ENCODE measurements at places on chromosomes 16 and 17. TPM values are rescaled to one million over a fixed set of nuclear protein-coding genes. Genes with fewer than 3 reads are reported as not detected.

DNA sequence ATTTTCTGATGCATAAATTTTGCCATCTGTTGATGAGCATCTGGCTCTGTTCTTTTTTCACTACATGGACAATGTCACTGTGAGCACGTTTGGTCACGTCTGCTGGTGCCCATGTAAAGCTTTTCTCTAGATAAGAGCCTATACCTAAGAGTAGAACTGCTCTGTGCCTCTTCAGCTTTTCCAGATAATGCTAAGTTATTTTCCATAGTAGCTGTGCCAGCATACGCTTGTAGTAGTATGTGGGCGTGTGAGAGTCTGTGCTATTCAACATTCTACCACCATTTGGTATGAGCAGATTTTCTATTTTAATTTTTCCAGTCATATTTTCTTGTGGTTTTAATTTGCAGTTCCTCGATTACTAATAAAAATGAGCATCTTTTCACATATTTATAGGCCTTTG, 33.2 kb downstream of the VPS35L start:
- DNase-seq: no peak

DNA sequence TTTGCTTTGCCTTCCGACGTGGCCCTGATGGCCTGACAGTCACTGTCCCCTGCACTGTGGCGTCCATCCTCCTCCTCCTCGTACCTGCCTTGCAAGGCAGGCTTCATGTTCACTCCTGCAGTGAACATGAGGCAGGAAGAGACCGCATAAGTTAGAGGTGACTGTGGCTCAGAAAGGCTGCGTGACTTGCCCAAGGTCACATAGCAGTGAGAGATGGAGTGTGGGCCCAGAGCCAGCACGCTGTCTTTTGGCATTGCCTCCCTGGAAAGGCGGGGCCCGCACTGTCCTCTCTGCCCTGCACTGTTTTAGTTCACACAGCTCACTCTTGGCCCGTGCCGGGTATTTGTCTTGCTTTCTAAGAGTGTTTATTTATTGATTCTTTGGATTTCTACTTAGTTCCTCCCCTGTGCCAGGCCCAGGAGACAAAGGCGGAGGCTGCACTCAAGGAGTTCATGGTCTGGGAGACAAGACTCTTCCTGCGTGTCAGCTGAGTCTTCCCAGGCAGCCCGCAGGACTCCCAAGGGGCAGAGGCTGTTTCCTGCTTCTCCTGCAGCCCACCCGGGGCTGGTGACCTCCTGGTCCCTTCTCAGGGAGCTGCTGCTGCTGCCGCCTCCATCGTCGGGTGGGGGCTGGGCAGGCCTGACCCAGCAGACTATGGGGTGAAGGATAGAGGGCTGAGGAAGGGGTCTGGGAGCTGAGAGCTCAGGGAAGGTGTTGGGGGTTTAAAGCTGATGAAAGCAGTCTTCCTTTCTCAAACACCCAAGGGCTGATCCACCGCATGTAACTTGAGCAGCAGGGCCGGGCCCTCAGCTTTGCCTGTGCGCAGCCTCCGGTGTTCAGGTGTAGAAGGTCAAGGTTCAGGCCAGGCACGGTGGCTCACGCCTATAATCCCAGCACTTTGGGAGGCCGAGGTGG, 12.7 kb downstream of the CYGB start:
- DNase-seq: no peak

DNA sequence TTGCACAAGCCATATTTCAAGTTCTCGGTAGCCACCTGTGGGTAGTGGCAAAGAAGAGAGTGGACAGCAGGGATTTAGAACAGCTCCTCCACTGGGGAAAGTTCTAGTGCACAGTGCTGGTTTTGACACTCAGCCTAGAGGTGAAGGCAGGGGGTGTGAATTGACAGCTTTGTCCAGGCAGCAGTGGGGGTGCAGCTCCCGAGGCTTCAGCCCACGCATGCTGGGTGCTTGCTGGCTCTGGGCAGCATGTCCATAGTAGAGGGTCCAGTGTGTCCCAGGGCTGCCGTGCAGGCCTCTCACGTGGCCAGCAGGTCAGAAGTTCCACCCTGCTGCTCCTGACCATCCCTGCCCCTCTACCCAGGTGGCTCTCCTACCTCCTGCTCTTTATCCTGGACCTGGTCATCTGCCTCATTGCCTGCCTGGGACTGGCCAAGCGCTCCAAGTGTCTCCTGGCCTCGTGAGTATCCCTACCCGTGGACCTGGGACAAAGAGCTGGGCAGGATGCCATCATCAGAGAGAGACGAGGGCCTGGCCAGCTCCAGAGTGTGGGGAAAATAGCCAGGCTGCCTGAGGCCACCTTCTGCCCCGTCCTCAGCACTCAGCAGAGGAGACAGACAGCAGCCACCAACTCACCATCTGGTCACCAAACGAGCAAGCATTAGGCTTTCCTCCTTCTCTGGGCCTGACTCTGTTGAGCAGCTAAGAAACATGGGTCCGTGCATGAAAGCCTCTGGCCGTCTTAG, 29.8 kb downstream of the TTYH2 start:
- DNase-seq: no peak

KRTAP1-1 gene
- not detected for total RNA-seq

DNA sequence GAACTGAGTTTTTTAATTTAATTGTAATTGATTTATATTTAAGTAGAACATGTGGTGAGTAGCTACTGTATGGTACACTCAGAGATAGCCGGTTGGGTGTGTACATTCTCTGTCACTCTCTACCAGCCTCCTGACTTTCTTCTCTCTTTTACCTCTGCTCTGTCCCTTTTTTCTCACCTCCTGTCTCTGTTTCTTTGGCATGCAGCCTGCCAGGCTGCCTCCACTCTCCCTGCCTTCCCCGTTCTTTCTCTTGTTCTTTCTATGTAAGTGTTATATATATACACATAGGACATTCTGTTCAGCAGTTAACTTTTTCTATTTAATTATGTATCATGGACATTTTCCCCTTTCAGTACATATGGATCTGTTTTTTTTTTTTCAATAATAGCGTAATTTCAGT, 50.8 kb downstream of the MRTFB start:
- no peak for DNase-seq

BEAN1 gene
- total RNA-seq: not detected

KIF19 gene
- total RNA-seq: not detected

GRCh38 chr17:77409282-77410161, 268.8 kb downstream of the SEC14L1 start:
- DNase-seq: peak; percentile 73

- DNase-seq: no peak
Observed at GRCh38 chr16:24273508-24274182, 17.5 kb downstream of the CACNG3 start.

DNA sequence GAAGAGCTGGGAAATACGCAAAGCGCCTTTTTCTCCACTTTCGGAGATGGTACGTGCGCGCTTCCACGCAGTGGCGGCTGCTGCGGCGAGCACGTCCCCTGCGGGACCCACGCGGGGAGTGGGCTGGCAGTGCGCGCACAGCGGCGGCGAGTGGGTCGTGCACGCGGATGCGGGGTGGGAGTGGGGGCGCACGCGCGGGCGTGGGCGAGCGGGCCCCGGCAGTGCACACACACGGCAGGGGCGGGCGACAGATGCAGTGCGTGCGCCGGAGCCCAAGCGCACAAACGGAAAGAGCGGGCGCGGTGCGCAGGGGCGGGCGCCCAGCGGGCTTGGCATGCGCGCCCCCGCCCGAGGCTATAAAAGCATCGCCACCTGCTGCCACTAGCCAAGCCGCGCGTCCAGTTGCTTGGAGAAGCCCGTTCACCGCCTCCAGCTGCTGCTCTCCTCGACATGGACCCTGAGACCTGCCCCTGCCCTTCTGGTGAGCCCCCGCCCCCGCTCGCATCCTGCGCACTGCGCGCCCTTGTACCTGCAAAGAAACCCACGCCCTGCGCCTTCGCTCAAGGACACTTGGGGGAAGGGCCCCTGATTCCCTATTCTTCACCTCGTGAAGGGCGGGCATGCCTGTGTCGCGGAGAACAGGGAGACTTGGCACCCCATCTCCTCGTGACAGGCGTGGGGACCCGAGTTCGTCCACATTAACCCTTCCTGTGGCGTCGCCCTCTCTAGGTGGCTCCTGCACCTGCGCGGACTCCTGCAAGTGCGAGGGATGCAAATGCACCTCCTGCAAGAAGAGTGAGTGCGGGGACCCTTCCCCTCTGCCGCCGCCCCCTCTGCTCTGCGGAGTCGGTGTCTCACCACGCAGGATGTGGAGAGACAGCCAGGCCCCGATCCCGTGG, at the start of gene MT3:
Gene MT3, plus strand, starts transcription at position 388 of the 899 bp plus-strand sequence. Its CDS starts 63 bp downstream, at position 451.
- DNase-seq: peak; percentile 19

MEOX1 gene
- total RNA-seq: 0.12 TPM

PLCG2 gene
- 12.0 TPM for total RNA-seq

ORMDL3 gene
- total RNA-seq: 51.8 TPM

GRCh38 chr16:5035909-5036227, 2.1 kb upstream of the NAGPA start:
- DNase-seq: no peak

ST6GALNAC2 gene
- total RNA-seq: not detected

GRCh38 chr17:59365383-59365981, 34.0 kb downstream of the YPEL2 start:
- DNase-seq: peak; percentile 51

HOXB1 gene
- total RNA-seq: not detected

DNA sequence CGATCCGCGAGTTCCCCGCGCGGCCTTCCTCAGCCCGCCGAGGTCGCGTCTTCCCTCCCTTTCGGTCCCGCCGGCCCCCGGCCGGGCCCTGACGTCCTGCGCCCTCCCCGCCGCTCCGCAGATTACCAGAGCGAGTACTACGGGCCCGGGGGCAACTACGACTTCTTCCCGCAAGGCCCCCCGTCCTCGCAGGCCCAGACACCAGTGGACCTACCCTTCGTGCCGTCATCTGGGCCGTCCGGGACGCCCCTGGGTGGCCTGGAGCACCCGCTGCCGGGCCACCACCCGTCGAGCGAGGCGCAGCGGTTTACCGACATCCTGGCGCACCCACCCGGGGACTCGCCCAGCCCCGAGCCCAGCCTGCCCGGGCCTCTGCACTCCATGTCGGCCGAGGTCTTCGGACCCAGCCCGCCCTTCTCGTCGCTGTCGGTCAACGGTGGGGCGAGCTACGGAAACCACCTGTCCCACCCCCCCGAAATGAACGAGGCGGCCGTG, 5.4 kb downstream of the LHX1 start:
- DNase-seq: no peak

DNA sequence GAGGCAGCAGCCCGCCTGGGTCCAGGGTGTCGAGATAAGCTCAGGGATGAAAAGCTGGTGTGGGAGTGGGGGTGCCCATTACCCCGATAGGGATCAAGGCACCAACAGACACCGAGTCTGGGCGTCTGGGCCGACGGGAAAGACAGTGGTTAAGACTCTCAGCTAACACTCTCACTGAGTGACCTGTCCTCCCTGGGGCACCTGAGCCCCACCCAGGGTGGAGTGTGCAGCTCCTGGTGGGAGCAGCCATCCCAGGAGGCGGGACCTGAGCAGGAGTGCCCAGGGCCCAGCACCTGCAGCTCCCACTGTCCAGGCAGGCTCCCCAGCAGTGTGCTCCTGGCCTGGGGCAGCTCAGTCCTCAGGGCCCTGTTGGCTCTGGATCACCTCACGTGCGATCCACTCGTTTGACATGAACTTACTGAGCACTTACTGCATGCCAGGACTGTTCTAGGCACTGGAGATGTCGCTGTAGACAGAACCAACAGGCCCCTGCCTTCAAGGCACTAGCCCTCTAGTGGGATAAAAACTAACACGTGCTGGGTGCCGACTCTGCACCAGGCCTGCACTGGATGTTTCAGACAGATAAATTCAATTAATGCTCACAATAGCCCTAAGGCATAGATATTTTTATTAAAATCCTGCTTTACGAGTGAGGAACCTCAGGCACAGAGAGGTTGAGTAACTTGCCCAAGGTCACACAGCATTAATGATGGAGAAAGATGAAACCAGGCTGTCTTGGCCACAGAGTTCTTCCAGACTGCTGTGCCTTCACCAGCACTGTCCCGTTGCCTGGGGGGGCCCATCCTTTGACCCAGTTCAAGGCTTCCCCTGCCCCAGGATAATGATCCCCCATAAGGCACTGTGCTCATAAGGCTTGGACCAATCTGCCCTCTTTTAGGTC, 1.9 kb downstream of the EVPLL start:
- no peak for DNase-seq

HEATR9 gene
- total RNA-seq: not detected

DNA sequence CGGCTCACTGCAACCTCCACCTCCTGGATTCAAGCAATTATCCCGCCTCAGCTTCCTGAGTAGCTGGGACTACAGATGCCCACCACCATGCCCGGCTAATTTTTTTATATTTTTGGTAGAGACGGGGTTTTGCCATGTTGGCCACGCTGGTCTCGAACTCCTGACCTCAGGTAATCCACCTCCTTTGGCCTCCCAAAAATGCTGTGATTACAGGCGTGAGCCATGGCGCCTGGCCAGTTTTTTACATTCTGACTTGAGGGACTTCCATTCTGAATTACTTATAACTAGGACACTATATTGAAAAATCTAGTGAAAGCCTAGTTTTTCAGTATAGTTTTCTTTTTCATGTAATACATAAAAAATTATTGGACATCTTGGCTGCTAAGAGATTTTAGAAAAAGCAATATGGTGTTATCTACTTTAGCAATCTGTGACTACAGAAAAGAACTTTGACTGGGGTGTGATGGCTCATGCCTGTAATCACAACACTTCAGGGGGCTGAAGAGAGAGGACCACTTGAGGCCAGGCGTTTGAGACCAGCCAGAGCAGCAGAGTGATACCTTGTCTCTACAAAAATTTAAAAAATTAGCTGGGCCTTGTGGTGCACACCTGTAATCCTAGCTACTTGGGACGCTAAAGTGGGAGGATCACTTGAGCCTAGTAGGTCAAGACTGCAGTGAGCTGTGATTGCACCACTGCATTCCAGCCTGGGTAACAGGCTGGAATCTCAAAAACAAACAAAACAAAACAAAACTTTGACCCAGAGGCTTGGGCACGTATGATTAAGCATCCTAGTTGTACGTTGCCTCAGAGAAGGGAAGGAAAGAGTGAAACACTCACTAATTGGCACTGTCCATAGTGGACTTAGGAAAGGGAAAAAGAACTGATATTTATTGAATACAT, 26.8 kb upstream of the GOSR1 start:
- DNase-seq: no peak

TBC1D3 gene
- not detected for total RNA-seq

DNA sequence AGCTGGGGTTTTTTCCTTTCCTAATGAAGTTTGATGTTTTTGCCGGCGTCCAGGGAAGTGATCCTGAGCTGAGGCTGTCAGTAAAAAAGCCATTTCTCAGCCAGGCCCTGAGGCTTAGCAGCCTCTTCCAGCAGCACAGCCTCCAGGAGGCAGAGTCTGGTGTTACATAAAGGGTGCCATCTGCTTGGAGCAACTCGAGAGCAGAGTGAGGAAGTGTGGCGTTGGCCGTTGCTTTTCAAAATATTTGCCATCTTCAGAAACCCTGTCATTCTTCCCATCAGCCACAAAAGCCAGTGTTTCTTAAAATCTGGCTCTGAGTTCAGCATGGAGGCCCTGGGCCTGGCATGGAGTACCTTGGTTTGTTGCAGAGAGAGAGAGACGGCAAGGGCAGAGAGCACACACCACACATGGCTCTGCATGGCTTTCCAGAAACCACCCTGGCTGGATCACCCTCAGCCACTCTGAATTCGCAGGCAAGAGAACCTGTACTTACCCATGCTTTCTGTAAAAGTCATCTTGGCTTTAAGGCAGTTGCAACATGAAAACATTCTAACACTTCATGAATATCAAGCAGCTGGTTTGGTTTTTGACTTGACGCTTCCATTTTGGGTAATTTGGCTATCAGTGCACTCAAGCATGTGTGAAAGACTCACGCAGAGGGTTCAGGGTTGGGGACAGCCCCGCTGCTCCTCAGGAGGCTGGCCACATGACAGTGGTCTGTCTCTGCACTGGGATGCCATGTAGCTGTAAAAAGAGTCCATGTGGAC, 21.0 kb downstream of the PMM2 start:
- DNase-seq: no peak

CLEC18A gene
- total RNA-seq: 0.19 TPM

GRCh38 chr16:49811644-49812334, 44.1 kb downstream of the ZNF423 start:
- DNase-seq: no peak

- no peak for DNase-seq
Observed at GRCh38 chr16:78816499-78817195, 717.2 kb downstream of the WWOX start.

Data from activated naive CD4-positive, alpha-beta T cell treated with anti-CD3 and anti-CD28 coated beads for 36 hours (primary cell).